ENCODE measurements at places on chromosomes 16 and 17.

DNA sequence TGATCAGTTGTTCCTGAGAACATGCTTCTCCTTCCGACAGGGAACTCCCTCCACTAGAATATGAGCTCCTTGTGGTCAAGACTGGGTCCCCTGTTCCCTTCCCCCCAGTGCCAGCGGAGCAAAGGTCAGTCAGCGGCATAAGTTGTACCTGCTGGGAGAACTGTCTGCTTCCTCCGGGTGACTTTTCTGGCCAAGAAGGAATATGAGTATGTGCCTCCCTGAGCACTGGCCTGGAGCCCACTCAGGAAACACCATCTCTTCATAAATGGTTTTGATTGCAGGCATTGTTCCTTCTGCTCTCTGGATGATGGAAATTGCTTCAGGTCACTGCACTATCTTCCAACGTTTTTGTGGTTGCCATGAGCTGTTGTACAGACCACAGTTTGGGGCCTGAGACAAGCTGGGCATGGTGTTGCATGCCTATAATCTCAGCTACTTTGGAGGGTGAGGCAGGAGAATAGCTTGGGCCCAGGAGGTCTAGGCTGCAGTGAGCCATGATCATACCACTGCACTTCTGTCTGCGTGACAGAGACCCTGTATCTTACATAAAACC lies 2.9 kb upstream of the P4HB start:
- DNase-seq: no peak

DNA sequence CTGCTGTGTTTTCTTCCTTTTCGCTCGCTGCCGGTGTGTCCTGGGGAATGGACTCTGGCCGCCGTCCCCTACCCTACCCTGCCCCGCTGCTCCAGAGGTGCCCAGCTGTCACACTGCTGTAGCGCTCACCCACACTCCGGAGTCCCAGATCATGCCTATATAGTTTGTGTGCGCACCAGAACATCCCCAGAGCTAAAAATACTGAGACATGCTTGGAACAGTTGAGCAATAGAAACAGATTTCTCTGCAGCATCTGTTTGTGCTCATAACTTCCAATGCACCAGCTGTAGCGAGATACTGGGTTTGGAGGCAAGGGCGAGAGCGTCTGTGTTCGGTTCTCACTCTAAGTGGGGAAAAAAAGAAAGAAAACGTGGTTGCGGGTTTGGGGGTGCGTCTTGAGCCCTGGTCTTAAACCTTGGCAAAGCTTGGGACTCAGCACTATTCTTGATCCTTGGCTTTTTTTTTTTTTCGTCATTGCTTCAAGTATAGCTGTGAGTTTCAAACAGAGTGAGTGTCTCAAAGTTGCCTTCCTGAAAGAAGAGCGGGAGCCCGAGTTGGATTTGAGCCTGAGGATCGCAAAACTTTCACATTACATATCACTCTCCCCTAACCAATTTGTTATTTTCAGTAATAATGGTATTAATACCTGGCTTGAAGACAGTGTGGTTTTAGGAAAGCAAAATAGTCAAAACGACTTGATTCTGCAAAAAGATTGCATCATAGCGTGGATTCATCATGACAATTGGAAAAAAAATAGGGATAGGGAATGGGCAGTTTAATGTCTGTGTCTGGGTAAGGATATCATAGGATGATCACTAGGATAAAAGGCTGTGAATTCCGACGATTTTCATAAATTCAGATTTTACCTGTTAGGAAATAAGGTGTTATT lies 621 bp downstream of the KCNJ2 start:
- DNase-seq: no peak

GRCh38 chr16:50373345-50373701 lies 4.5 kb upstream of the BRD7 start:
- no peak for DNase-seq

- DNase-seq: no peak
These were observed 16.4 kb downstream of the IGF2BP1 start for GRCh38 chr17:49013311-49014213.

- no peak for DNase-seq
These were observed 11.0 kb upstream of the NXPH3 start for GRCh38 chr17:49564638-49565037.

DNA sequence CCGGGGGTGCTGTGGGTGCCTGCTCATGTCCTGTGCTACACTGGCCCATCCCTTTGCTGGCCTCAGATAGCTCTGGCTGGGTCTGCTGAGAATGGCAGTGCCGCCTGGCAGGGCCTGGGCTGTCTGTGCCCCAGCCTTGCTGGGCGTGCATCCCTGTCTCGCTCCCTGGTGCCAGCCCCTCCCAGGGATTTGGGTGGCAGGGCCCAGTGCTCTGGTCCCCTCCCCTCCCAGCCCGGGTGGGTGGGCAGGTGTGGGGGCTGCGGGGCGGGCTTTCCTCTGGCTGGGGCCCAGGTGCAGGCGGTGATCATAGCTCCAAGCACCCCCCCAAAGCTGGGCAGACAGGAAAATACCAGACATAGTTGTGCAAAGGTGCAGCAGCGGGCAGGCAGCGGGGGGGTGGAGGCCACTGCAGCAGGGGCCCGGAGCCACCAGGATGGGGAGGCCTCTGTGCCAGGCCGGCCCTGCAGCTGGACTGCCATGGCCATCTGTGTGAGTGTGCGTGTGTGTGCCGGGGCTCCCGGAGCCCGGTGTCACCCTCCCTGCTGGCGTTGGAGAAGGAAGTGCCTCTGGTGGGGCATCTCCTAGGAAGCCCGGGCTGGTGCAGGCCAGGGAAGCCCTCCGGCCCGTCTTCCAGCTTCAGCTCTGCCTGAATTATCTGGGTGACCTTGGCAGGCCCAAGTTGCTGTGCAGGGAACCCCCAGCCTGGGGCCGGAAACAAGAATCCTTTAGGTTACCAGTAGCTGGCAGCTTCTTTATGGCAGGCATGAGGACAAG lies 7.4 kb downstream of the GLIS2 start:
- DNase-seq: no peak

DNA sequence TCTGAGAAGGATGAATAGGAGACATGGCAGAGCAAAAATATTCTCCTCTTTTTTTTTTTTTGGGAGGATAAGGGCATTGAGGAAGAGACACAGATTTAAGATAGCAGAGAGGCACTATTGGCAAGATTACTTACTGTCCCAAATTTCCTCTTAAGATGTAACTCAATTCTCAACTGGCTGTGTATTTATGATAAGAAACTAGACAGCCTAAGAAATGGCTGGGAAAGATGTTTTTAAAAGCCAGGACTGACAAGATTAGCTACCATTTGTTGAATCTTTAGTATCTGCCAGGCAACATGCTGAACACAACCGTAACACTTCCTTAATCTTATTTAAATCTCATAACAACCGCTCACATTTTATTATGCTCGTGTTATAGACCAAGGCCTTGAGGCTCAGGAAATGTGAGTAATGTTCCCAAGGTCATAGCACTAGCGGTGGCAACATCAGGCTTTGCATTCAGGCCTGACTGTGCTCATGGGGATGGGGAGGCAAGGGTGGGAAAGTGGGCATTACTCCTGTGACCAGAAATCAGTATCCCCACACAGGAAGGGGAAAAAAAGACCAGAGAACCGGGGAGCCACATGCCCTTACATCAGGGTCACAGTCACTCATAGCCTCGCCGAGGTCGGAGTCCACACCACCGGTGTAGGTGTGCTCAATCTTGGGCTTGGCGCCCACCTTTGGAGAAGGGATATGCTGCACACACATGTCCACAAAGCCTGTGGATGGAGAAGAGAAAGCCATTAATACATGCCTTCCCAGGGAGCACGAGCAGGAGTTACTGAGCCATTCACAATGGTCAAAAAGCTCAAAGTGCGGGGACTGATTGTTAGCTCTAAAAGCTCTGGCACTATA lies 15.6 kb downstream of the HIGD1B start:
- no peak for DNase-seq

DNA sequence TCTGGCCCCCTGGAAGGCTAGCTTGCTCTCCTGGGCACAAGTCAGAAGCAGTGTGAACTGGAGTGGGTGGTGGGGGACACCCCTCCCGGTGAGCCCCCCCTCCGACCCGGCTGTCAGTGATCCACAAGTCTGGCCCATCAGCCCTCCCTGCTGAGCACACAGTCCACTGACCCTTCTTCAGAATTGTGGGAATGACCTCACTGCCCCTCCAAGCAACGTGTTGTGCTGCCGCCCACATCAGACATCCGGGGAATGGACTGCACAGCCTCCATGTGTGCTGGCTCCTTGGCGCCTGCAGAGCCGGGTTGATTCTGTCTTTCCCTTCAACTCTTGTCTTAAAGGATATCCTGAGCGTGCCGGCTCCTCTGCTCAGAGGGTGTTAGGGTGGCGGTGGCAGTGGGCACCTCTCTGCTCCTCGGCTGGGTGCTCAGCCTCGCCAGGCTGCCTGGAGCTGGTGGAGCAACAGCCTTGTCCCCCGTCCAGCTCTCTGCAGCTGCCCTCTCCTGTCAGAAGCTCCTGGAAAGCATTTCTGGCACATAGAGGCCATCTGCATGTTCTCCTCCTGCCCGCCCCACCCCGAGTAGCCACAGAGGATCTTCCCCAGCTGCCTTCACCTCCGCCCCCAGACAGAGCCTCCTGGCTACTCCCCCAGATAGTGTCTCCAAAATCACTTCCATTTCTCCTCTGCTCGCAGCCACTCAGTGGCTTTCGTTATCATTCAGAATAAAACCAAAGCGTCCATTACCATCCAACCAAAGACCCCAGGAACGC lies 19.8 kb downstream of the NPTX1 start:
- DNase-seq: no peak
